Naive thymus-derived CD8-positive, alpha-beta T cell (primary cell): ENCODE measurements at places on chromosomes 1 and 21.

DNA sequence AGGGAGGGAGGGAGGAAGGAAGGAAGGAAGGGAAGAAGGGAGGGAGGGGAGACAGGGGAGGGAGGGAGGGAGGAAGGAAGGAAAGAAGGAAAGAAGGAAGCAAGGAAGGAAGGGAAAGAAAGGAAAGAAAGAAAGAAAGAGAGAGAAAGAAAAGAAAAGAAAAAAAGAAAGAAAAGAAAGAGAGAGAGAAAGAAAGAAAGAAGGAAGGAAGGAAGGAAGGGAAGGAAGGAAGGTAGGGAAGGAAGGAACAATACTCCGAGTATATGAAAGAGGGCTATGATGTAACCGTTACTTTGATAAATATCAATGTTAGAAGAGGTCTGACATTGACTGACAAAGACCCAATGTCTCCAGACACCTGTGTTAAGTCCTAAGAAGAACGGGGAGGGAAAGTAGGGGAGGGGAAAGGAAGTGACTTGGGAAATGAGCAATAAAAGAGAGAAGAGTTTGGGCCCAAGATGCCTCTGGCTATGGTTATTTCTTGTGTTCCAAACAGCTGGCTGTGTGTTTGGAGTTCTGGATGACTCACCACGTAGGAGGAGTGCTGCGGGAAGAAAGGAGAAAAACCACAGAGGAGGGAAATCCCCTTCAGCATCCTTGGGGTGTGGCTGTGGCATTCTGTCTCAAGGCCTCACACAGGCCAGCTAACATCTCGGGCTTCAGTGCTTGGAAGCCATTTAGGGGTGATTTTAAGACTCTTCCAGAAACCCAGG is 37.0 kb upstream of the RXRG start:
- DNase-seq: no peak

GRCh38 chr1:115680730-115681111 is 39.0 kb downstream of the VANGL1 start:
- no peak for DNase-seq

GRCh38 chr21:42080788-42081083 is 9.6 kb downstream of the UMODL1 start:
- DNase-seq: no peak

- no peak for DNase-seq
Observed at GRCh38 chr1:67524143-67525052, 94.2 kb upstream of the SERBP1 start.

DNA sequence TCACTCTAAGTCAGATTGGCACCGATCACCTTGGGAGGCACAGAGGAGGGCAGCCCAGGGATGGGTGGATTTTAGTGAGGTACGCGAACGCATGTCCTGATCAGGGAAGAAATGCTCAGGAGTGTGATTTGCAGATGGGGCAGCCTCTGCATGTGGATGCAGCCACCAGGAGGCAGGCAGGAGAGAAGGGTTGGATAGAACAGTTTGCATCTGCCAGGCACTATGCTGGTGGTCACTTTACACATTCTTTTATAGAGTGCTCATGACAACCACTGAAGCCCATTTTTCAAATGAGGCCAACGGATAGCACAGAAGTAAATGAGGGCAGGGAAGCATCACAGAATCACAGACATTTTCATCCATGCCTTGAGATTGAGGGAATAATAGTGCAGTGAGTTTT is 5.7 kb downstream of the LAMB3 start:
- DNase-seq: no peak

- DNase-seq: no peak
Observed at GRCh38 chr1:204146309-204146708, 5.5 kb downstream of the ETNK2 start.

DNA sequence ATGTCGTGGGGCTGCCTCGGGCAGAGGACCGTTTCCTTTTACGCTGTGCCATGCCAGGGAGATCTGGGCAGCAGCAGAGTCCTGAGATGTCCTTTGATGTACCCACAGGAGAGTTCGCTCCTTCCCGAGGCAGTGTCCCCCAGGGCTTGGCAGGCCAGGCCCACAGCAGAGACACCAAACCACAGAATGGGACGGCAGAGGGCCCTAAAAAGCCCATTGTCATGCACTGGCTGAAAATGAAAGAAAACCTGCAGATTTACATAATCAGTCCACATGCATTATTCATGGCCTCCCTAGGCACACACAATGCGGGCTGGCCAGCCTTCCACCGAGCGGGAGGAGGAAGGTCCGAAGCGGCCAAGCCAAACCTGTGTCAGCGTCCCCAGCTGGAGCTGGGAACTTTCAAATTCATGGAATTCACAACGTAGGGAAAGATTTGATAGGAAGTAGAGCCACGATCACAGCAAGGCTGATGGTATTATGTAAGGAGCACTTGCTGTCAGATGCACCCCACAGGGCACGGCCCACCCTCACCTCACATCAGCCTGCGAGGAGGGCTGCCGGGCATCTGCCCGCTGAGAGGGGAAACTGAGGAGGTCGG is 25.3 kb upstream of the EFHD2 start:
- no peak for DNase-seq

DNA sequence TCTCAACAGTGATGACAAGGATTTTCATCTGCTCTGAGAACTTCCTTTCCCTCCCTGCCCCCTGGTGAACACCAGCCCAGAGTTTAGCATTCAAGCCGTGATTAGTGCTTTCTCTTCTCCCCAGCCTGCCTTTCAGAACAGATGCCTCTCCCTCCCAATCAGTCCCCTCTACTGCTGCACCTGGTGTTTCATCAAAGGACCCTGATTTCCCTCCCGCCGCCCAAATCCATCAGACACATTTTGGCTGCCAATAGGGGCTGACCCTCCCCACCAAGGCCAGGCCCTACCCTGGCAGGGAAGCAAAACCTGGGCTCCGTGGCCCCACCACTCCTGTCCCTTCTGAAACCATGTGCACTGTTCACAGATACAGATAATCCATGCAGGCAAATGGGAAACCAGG is 34.0 kb upstream of the KLHDC7A start:
- no peak for DNase-seq

- no peak for DNase-seq
Observed at GRCh38 chr21:30480145-30480544, at the start of gene KRTAP19-1. Gene KRTAP19-1 (minus strand): TSS chr21:30480367. CDS start chr21:30480317, 50 bp downstream.

DNA sequence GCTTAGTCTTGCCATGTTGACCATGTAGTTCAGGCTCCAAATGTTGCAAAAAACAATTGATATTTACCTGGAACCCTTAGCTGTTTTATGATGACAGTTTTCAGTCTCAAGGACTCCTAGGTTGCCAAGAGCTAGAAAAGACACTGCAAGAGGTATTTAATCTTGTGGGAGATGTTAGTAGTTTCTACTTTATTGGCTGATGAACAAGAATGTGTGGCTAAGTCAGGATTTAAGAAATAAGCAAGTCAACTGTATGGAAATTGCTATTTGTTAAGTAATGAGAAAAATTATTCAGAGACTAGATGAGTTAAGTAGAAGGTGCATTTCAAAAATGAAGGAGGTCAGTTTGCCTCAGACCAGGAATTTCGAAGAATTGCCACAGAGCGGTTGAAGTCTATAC is 639.7 kb upstream of the USP24 start:
- DNase-seq: no peak

DNA sequence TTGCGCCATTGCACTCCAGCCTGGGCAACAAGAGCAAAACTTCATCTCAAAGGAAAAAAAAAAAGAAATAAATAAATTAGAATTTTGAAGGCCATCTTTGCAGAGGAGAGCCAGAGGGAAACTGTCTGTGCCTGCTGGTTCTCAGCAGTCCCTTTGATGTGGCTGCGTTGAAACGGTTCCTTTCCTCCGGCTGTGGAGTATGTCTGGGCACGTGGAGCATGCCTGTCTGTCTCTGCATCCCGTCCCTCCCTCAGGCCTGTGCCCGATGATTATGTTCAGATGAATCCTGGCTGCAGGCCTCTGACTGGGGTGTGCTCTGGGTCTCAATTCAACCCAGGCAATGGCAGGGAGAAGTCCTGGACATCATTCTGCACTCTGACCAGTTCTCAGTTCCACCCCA is 33.4 kb downstream of the KIAA1614 start:
- no peak for DNase-seq

DNA sequence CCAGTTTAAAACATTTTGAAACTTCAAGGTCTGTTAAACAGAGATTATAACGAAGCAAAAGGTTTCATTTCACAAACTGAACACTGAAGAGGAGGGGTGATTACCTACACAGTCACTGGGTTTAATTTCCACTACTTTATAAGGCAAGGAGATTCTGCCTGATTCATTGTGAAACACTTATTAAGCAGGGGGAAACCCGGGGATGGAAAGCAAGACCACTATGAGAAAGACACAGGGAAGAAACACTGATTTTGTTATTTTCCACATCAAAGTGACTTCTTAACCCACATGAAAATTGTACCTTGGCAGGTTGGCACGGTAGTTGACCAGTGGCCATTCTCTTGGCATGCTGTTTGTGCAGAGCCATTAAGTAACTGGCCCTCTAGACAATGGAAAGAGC is 8.1 kb upstream of the F5 start:
- no peak for DNase-seq

DNA sequence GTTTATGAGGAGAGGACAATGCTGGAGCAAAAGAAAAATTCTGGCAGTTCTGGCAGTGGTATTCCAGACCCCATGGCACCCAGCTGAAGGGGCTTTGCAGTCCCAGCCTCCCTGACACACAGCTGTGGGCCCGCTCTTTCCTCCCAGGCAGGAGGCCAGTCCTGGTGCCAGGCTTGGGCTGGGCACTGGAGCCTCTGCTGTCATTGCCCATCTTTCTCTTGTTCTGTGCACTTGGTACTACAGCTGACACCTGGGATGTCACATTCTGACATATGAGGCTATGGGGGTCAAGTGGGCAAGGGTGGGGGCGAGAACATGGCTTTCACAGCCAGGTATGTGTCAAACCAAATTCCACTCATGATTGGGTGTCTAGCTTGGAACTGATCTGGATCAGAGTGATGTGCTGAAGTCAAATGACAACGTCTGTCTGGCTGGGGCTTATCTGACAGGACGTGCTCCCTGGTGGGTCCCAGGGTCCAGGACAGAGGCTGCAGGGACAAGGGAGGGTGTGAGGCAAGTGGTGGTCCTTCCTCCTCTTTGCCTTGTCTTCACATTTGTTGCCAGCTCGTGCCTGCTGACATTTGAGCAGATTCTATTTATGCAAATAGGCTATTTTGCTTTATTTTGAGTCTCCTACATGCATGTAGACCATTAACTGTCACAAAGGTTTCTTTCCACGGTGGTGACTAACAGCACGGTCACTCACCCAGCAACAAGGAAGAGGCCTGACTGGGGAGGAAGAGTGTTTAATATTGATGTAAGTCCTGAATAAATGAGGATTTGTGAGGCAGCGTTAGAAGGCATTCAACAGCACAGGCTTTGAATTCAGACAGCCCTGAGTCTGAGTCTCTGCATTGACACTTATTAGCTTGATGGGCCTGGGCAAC is 336.3 kb downstream of the PBX1 start:
- no peak for DNase-seq

GRCh38 chr1:221562542-221563475 is 179.1 kb downstream of the DUSP10 start:
- no peak for DNase-seq

- DNase-seq: no peak
Observed at GRCh38 chr21:43005635-43006034, 31.3 kb downstream of the PKNOX1 start.

DNA sequence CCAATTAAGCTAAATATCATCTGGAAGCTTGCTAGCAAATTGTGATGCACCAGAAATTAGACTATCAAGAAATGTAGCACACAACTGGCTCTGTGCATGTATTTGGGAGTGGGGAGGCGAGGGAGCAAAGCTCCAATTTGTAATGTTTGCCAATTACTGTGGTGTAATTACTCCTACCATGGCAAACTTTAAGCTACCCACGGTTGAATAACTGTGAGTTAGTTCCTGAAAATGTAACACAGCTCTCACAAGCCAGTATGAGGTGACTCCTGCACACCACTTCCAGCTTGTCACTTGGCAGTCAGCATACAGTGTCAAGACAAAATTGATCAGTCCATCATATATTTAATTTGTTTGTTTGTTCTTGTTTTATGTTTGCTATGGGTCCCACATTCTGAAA is 141.2 kb downstream of the TM2D1 start:
- DNase-seq: no peak

- DNase-seq: no peak
Observed at GRCh38 chr1:43005460-43006361, 47.0 kb upstream of the SLC2A1 start.

- DNase-seq: no peak
Observed at GRCh38 chr1:182795563-182796228, 6.1 kb downstream of the NPL start.

DNA sequence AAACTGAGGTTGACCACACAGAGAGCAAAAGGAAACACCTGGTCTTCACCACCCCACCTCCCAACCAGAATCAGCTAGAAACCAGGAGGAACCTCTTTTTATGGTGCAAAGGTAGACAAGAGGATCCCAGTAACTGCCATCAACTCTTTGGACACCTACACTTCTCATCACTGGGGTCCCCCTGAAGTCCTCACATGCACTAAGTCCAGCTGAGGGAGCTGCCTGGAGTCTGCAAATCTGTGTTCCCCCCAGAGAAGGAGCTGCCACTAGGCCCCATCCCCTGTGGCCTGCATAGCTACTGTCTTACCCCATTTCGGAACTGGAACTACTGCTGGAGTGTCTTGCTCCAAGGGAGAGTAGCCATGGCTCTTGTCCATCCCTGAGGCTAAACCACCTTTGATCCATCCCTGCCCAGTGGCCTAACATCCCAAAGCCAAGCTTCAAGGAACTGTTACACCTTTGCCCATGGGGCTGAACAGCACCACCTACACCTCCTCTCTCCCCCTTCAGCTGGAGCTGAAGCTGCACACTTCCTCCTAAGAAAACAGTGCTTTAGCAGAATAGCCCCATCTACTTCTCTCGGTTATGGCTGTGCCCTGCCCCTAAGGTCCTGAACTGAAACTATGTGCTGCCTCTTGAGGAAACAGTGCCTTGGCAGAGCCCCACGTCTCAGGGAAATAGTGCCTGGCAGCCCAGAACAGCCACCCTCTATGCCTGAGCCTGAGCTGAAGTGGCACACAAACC is 85.4 kb upstream of the CD53 start:
- DNase-seq: no peak

- DNase-seq: no peak
Observed at GRCh38 chr1:180177931-180178330, 23.3 kb downstream of the QSOX1 start.

- no peak for DNase-seq
Observed at GRCh38 chr1:173871091-173871490, 2.9 kb downstream of the ZBTB37 start.

GRCh38 chr1:226417830-226418546 is 10.1 kb upstream of the PARP1 start:
- DNase-seq: no peak

DNA sequence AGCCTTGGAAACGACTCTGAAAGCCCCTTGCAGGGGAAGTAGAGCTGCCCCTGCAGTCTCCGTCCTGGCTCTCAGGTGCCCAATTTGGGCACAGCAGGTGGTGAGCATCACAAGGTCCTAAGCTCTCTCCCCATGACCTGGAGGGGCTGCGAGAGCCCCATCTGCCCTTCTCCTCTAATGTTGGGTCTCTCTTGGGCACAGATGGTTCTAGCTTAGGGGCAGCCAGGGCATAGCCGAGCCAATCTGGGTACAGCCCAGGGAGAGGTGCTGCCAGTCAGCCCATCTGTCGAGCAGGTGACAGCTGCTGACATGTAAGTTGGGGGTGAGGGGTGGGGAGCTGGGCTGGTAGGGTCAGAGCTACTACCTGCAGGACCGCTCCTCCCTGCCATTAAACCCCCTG is 50.7 kb downstream of the SYT2 start:
- no peak for DNase-seq
